ENCODE measurements at places on chromosomes 16 and 17.

DNA sequence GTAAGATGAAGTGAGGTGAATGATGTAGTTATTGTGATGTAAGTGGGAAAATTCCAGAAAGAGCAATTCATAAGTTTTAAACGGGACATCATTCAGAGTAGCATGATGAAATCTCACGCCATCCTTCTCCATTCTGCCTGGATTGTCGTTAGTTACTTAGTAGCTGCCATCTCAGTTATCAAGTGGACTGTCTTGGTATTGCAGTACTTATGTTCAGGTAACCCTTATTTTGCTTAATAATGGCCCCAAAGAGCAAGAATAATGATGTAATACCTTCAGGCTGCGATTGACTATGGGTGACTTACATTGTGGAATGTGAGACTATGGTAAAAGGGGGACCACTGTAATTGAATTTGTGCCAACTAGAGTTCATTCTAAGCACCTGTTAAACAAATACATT lies 234.1 kb upstream of the TOM1L1 start:
- DNase-seq: no peak

DNA sequence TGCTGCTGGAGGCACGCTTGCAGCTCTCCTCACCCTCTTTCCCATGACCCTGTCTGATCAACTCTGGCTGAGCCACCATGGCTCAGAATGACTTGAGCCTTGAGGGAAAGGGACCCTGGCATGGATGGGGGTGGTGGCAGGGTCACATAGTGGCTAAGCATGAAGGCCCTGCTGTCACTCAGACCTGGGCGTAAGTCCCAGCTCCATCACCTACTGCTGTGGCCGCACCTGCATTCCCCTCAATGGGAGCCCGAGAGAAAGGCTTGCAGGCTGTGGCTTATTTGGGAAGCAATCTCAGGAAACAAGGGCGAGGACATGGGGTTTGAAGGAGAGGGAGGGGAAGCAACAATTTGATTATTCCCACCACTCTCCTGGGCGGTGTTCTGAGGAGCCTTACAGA lies 17.7 kb upstream of the RAP1GAP2 start:
- no peak for DNase-seq

- DNase-seq: no peak
Observed at GRCh38 chr16:17282247-17282646, 188.5 kb downstream of the XYLT1 start.

GRCh38 chr16:56356276-56357240 lies 68.8 kb downstream of the AMFR start:
- peak; percentile 68 for DNase-seq

GRCh38 chr17:74795327-74796020 lies 19.3 kb upstream of the NAT9 start:
- DNase-seq: no peak

GRCh38 chr16:89360760-89361435 lies 129.5 kb downstream of the ANKRD11 start:
- DNase-seq: no peak

DNA sequence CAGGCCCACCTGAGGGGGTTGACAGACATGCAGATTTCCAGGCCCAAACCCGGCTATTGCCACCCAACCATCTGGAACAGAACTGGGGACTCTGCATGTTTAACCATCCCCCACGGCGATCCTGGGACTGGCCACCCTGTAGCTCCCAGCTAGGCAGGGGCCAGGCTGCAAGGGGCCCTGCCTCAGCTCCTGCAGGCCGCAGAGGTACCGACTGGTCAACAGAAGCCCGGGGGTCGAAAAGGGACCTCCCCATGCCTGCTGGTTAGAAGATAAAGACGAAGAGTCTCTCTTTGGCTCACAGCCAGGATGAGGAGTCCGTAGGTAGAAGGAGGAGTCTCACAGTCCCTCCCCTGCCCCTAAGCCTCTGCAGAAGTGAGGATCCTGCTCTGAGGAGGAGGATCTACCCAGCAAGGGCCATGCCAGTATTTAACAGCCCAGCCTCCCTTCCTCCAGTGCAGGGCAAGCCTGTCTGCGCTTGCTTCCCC lies 223.4 kb upstream of the TNRC6C start:
- no peak for DNase-seq

DNA sequence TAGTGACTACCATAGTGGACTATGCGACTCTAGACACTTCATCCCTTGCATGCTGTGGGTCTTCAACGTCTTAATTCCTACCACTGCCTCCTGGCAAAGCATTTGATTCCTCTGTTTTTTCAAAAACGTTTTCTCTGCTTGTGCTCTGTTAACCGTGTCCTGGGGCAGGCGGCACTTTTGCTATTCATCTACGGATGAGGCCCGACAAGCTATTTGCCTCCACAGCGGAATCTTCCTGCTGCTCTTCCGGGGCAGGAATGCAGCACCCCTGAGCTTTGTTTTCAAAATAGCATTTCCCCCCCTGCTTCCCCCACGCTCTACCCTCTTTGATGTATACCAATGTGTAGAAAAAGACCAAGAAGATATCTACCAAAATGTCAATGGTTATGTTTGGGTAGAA lies 39.8 kb upstream of the METTL16 start:
- DNase-seq: no peak

DNA sequence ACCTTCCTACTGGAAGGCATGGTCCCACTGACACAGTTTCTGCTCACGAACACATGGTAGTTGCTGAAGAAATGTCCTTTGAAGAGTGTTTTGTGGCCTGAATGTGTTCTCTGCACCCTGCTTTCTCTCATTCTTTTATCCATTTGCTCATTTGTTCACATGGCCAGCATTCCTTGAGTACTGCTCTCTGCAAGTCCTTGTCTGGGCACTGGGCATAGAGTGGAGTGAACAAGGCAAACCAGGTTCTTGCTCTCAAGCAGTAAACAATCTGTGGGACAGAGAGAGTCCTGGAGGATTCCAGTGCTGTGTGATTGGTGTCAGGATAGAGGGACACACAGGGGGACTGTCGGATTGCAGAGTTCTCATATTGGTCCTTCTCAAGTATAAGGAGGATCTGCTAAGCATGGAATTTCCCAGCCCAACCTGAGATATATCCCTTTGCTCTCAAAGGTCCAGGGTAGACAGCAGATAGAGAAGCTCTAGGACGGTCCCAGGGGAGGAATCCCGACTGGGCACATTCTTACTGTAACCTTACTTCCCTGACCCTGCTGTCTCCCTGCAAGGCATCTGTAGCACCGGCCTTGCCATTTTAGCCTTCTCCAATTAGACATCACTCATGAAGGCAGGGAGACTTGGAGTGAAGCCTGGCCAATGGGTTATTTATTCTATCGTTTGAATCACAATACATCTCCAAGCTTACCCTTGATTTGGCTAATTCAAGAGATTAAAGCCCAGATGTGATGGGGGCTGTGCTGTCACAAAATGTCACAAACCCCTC lies 32.3 kb downstream of the ARL4D start:
- DNase-seq: no peak

- DNase-seq: peak; percentile 72
Observed at GRCh38 chr17:60720763-60721531, 43.3 kb downstream of the BCAS3 start.

GRCh38 chr17:61942085-61942484 lies 14.3 kb upstream of the INTS2 start:
- DNase-seq: no peak

- DNase-seq: peak; percentile 4
Observed at GRCh38 chr16:21645261-21645721, 7.1 kb downstream of the IGSF6 start.

DNA sequence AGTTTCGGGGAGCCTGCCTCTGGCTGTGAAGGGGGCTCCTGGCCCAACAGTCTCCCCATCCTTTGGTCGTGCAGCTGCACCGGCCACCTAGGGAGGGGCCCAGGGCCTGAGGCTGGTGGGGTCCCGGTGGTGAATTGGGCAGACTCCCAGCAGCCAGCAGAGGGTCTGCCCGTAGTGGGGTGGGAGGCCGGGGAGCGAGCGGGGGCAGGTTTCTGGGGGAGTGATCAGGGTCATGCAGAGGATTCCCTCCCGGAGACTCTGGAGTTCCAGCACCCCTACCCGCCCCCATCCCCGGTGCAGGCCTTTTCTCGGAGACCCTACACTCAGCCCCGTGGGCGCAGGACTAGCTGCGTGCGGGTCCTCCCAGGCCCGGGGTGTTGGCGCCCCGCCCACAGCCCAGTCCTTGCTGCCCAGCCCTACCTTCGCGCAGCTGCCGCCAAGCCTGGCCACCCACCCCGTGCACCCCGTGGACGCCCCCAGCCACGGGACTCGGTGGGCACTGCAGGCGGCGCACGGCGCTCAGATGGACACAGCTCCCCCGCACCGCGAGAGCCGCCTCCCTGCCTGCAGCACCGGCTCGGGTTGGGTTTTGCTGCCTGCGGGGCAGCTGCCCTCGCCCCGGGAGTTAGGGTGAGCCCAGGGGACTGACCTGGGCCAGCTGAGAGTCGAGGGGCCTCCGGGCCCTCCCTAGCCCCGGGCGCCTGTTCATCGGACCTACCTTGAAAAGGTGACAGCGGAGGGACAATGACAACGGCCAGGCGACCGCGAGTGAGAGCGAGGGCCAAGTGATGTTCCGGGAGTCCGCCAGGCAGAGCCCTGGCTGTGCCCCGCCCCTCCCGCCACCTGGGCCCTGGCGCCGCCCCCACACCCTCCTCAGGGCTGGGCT lies at the start of gene GNG13:
Gene GNG13, minus strand, starts transcription at position 787 of the 886 bp plus-strand sequence. CDS start 1,657 bp downstream, outside the sequence.
- DNase-seq: no peak

DNA sequence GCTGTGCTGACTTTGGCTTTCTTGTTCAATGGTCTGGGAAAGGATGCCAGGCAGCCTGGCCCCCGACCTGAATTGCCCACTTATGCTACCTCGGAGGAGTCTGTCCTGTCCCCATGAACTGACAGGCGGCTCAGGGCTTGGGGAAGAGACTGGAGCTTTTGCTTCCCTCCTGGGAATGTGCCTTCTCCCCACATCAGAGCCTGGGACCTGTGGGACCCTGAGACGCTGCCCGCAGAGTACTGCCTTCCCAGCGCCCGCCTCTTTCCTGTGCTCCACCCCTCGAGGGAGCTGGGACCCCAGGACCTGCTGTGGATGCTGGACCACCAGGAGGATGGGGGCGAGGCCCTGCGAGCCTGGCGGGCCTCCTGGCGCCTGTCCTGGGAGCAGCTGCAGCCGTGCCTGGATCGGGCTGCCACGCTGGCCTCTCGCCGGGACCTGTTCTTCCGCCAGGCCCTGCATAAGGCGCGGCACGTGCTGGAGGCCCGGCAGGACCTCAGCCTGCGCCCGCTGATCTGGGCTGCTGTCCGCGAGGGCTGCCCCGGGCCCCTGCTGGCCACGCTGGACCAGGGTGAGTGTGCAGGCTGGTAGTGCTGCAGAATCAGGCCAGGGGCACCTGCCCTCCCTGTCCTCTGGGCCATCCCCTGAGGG lies 18.5 kb downstream of the FCSK start:
- DNase-seq: no peak

- peak; percentile 79 for DNase-seq
Observed at GRCh38 chr17:43701318-43701743, 39.6 kb upstream of the MEOX1 start.

DNA sequence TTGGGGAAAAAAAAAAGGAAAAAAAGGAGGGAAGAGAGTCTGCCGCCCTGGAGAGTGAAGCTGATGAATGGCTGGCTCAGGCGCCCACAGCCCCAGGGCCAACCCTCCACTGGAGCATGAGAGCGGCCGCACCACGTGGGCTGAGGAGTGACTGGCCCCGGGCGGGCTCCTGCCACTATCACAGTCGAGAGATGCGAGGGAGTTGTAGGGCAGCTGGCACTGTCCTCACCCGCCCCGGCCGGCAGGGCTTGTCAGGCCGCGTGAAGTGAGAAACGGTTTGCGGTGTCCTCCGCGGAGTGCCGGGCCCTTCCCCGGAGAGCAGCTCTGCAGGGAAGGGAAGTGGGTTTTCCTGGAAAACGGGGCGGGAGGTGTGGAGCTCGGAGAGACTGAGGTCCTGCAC lies 45.9 kb downstream of the JPH3 start:
- no peak for DNase-seq

DNA sequence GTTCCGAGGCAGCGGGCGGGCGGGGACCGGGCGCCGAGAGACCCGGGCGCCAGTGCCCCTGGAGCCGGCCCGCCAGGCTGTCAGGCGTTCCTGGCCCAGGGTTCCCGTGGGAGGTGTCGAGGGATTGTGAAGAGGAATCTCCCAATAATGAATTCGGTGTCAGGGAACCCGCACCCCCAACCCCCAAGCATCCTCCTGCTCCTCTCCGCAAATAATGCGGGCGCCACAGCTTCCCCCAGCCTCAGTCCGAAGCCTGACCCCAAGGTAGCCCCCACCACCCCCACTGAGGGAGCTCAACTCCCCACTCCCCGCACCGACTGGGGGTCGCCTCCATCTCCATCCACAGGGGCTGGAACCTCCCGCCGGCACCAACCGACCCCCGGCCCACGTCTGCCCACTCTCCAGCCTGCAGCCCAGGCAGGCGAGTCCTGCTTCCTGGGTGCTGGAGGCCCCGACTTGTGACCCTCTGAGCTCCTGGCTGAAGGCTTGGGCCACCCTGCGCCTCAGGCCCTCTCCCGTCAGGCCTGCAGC lies 641 bp upstream of the CASKIN1 start:
- DNase-seq: no peak

GRCh38 chr17:5381542-5381941 lies 37.9 kb downstream of the NUP88 start:
- DNase-seq: peak; percentile 22

- no peak for DNase-seq
Observed at GRCh38 chr17:17128476-17129075, 77.6 kb downstream of the PLD6 start.

DNA sequence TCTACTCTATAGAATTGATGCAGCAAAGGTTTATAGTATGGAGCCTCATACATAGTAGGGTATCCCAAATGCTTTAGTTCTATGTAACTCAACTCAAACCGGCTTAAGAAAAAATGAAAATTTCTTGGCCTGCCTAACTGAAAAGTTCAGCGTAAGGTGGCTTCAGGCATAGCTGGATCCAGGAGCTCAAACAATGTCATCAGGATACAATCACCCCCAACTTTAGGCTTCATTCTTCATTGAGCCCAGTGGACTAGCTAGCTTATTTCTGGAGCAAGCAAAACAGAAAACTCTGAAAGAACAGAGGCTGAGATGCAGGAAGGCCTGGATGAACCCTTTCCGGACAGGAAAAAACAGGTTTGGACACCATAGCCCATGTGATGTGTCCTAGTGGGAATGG lies 147.5 kb upstream of the HS3ST4 start:
- no peak for DNase-seq

- DNase-seq: no peak
Observed at GRCh38 chr17:861364-861763, 79.2 kb downstream of the MRM3 start.

- DNase-seq: no peak
Observed at GRCh38 chr16:68985855-68986254, 119.6 kb upstream of the HAS3 start.

- DNase-seq: peak; percentile 53
Observed at GRCh38 chr17:16313139-16314090, 39.9 kb downstream of the CENPV start.

DNA sequence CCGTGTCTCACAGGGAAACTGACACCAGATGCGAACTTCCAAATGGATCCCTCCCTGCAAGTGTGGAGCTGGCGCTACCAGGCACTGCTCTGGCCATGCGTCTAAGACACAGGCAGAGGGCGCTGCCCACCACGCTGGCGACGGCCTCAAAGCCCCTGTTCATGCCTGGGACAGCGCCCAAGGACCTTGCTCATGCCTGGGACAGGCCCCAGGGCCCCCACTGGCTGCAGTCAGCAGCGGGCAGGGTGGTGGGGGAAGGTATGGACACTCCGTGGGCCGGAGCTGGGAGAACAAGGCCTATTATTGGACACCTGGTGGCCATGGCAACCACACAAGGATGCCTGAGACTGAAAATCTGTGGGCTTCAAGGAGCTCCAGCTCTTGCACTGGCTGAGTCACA lies 8.8 kb downstream of the ZG16B start:
- peak; percentile 60 for DNase-seq

All from astrocyte of the cerebellum (primary cell).